ENCODE measurements at places on chromosomes 2 and 18. TPM values are rescaled to one million over a fixed set of nuclear protein-coding genes. Genes with fewer than 3 reads are reported as not detected.

- no peak for DNase-seq
Observed at GRCh38 chr2:134727385-134727784, 8.6 kb upstream of the TMEM163 start.

GRCh38 chr18:56696966-56697365 lies 45.8 kb downstream of the WDR7 start:
- no peak for DNase-seq

The FOXD4L1 gene
- total RNA-seq, result not detected

The ARHGAP15 gene
- 5.9 TPM for total RNA-seq

The MALL gene
- 1.4 TPM for total RNA-seq

The FAM110C gene
- 0.50 TPM for total RNA-seq

- DNase-seq, result no peak
Observed at GRCh38 chr18:10379522-10379921, 74.9 kb upstream of the APCDD1 start.

- DNase-seq, result no peak
Observed at GRCh38 chr2:1611886-1612285, 132.4 kb downstream of the PXDN start.

DNA sequence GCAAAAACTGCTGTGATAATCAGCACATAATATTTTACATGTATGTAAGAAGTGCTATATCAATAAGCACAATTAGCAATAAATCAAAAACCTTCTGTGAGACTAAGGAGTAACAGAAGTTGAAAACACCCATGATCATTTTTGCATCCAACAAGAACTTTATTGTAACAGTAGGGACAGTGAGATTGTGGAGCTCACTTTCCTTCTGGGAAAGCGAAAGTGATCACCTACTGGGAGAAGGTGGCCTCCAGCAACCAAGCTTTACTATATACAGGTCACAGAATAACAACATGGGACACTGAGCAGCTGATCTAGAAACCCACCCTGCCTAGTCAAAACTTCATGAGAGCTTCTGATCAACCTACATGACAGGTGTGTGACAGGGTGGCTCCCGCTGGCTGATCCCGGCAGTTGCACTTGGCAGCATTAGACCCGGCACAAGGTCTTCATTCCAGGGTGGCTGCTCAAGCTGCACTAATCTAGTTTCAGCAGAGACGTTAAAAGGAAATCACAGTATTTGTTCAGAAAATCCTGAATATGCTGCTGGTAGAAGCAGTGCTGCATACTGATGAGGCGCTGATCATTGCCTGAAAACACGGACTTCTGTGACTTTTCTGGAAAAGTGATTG lies 63.5 kb upstream of the ARL5A start:
- DNase-seq, result no peak

- DNase-seq, result no peak
Observed at GRCh38 chr18:23701017-23701416, 11.8 kb downstream of the LAMA3 start.

The LIMS1 gene
- total RNA-seq, result 30.8 TPM

The SCYGR7 gene
- total RNA-seq, result not detected

- no peak for DNase-seq
Observed at GRCh38 chr2:237291138-237291792, 122.7 kb downstream of the COL6A3 start.

The ZAP70 gene
- not detected for total RNA-seq

The CCDC148 gene
- total RNA-seq, result 9.3 TPM

DNA sequence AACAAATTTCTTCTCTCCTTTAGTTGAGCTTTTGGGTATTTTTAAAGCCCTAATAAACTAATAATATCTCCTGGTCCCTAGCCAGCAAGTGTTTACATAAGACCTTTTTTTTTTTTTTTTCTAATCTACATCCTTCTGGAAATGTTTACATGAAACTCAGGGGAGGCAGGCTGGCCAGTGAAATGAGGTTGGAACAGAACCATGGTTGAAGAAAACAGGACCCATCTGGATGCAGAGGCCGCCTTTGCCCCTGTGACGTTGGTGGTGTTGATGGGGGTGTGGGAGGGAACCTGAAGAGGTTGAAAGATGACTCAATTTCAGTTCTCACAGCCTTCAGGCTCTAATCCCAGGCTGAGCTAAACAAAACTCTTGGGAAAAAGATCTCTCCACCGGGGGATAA lies 118.5 kb downstream of the NRP2 start:
- no peak for DNase-seq

- peak; percentile 61 for DNase-seq
Observed at GRCh38 chr2:69177063-69177771, 164.2 kb downstream of the ANTXR1 start.

DNA sequence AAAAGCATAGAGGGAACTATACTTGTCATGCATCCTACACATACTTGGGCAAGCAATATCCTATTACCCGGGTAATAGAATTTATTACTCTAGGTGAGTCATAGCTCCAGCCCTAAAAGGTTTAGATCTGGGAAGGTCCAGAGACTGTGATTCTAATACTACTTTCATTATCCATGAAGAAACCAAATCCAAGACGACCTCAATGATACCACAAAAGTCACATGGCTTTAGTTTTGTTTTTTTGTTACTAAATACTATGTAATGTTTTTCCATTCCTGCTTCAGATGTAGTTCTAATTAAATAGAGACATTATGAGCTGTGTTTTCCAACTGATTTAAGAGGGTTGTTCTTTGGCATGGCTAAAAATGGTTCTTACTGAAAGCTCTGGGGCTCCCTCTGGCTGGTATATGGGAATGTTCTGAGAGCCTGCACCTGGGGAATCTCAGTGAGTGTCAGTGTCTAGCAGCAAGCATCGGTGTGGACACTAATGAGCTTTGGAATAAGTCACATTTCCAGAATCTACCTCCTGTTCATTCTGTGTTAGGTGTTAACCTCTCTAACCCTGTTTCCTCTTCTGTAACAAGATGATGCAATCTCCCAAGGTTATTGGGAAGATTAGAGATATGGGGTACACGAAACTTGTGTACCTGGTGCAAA lies 20.5 kb upstream of the IL1RL2 start:
- DNase-seq, result peak; percentile 51

The SCYGR2 gene
- total RNA-seq, result not detected

DNA sequence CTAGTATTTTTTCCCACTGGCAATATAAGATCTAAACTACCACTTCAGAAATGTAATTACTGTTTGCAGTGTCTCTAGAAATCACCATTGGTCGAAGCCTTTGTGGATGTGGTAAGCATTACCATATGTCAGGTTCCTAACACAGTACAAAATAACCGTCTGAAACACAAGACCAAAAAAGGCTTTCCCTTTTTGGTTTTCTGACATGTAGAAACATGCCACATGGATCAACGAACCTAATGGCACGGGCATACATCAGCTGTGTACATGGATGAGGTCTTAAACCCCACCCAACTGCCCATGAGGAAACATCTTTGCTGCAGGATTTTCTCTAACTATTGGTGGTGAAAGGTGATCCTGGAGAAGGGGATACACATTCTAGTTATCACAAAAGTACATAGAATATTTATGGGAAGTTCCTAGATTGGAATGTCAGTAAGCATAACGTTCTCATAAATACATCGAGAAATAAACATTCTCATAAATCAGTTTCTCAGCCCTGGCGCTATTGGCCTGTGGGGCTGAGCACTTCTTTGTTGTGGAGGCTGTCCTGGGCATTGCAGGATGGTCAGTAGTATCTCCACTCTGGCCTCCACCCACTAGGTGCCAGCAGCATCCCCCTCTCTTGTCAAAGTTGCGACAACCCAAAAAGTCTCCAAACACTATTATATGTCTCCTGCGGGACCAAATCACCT lies 9.0 kb downstream of the VIT start:
- no peak for DNase-seq

DNA sequence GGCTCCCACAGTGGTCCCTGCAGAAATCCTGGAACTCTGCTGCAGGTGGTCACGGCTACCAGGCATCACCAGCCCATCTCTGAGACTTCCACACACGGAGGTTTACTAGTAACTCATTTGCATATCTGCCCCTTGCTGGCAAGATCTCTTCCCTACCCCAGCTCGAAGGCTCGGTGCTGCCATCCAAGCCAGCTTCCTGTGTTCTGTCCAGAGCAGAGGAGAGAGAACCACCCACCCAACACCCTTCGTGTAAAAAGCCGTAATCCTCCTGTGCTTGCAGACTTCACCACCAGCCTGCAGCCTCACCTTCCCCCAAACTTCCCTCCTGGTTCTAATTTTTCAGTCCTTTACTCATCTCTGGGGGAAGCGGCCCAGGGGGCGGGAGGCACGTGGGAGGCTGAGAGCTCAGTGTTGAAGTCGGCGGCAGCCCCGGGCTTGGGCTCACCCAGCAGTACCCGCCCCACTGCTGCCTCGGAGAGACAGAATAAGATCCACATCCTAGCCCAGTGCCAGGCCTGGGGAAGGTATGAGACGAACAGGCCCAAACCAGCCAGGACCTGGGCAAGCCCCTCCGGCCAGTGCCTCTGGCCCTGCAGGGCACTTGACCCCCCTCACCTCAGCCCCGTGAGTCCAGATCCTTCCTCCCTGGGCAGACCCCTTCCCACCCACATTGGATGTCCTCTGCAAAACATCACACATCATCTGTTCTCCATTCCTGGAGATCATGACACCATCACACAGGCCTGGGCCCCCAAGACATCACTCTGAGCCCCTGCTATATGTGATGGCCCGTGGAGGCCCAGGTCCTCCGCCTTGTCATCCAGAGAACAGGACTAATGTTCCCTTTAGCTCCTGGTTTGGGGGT lies 145.8 kb upstream of the ID2 start:
- no peak for DNase-seq

DNA sequence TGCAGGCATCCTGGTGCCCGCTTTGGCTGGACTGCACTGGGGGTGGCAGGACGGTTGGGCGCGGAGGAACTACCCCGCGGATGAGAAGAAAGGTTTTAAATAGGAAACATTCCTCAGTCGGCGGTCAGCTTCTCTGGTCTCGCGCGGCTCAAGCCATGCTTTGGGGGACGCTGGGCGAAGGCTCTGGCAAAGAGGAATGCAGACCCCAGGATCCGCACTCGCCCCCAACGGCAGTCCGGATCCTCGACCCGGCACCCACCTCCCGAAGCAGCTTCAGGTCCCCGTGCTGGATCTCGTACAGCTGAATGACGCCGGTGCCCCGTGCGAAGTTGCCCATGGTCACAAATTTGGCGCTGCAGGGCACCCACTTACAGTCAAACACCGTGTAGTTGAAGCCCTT lies 686 bp upstream of the PNO1 start:
- DNase-seq, result peak; percentile 78

The MAP3K19 gene
- total RNA-seq, result not detected

The CPLX4 gene
- 0.12 TPM for total RNA-seq

GRCh38 chr2:9287400-9288045 lies 80.9 kb downstream of the ASAP2 start:
- no peak for DNase-seq

The MBOAT2 gene
- 84.0 TPM for total RNA-seq

GRCh38 chr2:33136056-33136455 lies 189.3 kb downstream of the LTBP1 start:
- DNase-seq, result no peak

The POTEC gene
- total RNA-seq, result 0.06 TPM

DNA sequence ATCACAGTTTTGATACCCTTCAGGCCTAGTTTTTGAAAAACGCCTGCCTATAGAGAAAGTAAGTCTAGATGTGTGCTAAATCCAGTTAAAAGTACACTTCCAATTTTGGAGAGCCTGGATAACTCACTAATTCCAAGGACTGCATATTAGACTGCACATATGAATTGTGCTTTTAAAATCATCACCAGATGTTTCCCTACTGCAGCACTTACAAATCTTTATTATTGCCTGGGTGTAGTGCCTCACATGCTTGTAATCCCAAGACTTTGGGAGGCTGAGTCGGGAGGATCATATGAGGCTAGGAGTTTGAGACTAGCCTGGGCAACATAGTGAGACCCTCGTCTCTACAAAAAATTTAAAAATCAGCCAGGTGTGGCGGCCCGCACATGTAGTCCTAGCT lies 35.9 kb upstream of the HTR2B start:
- no peak for DNase-seq

The RASGRP3 gene
- not detected for total RNA-seq

DNA sequence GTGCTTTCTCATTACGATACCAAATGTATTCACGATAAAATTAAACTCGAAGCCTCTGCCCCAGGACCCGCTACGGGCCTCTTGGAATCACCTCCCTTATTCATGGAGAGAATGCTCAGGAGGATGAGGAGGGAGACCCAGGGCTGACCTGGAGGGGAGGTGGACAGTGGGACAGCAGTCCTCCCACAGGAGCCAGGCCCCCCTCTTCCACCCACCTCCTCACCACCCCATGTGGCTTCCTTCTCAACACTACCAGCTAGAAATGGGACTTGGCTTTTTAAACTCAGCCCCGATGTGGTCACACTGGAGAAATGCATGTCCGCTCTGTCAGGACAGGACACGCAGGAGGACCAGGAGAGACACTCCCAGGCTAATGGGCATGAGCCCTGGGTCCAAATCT lies 147.9 kb upstream of the ID2 start:
- no peak for DNase-seq

GRCh38 chr2:36318547-36318946 lies 37.0 kb upstream of the CRIM1 start:
- DNase-seq, result no peak

The ABCG5 gene
- total RNA-seq, result not detected

The KATNAL2 gene
- 39.9 TPM for total RNA-seq

DNA sequence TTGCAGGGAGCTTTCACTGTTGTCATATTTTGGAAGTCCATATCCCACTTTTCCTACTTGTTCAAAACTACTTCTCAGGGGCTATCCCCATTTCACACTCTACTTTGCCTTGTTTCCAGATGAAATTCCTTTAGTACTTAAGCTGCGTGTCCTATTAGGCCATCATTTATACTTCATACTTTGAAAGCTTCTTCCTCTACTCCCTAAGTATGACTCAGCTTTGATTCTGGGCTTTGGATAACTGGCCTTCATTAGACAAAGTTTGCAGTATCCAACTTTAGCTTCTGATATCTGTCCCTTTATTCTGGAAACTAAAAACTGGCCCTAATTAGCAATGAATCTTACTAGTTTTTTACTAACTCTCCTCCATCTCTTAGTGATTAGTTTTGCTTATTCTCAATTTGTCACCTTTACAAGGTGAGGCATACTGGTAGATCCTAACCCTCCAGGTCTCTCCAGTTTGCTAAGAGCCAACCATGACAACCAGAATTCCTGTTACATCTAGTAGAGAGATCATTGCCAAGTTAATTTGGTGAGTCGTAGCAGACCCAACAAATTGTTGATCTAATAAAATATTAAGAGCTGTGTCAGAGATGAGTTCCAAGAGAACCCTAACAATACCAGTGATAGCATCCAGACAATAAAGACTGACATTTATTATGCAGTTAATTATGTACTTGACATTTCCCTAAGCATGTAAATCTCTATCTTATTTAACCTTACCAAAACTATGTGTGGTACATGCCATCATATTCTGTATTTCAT lies 31.2 kb upstream of the ITGAV start:
- DNase-seq, result no peak

- DNase-seq, result no peak
Observed at GRCh38 chr2:95738301-95738700, 146.5 kb downstream of the TRIM43 start.

The CTIF gene
- total RNA-seq, result 17.6 TPM

The ABCB11 gene
- total RNA-seq, result 0.09 TPM

GRCh38 chr2:237744270-237744612 lies 54.3 kb upstream of the RBM44 start:
- no peak for DNase-seq

The SPATS2L gene
- 29.1 TPM for total RNA-seq

GRCh38 chr18:37322492-37323035 lies 243.0 kb downstream of the CELF4 start:
- peak; percentile 76 for DNase-seq
